NCI-H526 treated with DMSO at 0.1 percent for 48 hours (cell line): ENCODE measurements at places on chromosomes 7 and 10.

- DNase-seq: no peak
Observed at GRCh38 chr10:26579256-26580063, 118.0 kb upstream of the PDSS1 start.

DNA sequence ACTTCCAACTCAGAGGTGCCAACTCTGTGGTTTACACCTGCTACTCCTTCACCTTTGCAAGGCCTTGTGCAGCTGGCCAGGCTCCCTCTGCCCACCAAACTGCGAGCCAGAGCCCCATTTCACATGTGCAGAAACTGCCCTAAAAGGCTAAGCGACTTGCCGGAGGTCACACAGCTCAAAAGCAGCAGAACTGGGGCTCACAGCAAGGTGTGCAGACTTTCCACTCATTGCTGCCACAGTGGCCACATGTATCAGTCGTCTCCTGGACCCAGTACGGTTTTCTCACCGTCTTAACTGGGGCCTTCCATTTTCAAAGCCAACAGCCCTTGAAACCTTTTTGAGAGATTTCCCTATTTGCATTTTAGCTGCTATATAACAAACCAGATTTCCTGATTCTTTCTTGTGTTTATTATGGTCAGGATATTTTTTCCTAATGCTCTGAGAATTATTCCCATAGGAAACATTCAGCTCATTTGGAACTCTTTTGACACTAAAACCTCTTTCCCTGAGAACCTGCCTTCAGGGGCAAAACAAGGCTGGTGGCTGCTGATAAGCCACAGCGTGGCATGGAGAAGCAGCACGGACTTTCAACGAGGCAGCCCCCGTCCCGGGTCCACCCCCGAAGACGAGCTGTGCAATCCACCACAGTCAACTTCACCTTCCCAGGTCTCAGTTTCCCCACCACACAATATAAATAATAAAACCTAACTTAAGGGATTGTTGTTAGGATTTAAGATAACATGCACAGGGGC is 29.9 kb downstream of the SORBS1 start:
- DNase-seq: no peak

DNA sequence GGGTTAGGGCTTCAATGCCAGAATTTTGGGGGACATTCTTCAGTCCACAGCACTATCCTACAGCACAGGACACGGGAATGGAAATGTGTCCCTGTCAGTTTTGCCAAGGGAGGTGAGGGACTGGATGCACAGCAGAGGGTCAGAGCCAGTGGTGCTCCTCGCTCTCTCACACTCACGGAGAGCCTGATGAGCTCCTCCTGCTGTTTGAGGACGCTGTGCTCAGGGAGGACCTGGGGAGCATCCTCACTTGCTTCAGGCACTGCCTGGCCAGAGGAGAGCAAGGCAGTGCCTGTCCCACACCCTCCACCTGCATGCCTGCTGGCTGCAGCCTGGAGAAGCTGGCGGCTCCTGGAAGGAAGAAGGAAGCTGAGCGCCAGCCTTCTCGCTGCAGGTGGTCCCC is 58.6 kb downstream of the RAMP3 start:
- no peak for DNase-seq

GRCh38 chr7:107966711-107967110 is 36.2 kb downstream of the LAMB1 start:
- DNase-seq: no peak

- DNase-seq: no peak
Observed at GRCh38 chr7:130350945-130351790, 6.6 kb downstream of the CPA5 start.

- no peak for DNase-seq
Observed at GRCh38 chr10:132878091-132878729, 64.2 kb downstream of the CFAP46 start.

GRCh38 chr7:151348970-151349369 is 7.4 kb downstream of the NUB1 start:
- no peak for DNase-seq

- DNase-seq: no peak
Observed at GRCh38 chr10:66294538-66294937, 631.3 kb upstream of the LRRTM3 start.

GRCh38 chr7:39421251-39421650 is 145.0 kb upstream of the YAE1 start:
- DNase-seq: no peak
